8988T (cell line): ENCODE measurements at places on chromosomes 11 and 22.

- DNase-seq, result no peak
Measured at GRCh38 chr22:48491451-48491941, 1336.2 kb downstream of the BRD1 start.

DNA sequence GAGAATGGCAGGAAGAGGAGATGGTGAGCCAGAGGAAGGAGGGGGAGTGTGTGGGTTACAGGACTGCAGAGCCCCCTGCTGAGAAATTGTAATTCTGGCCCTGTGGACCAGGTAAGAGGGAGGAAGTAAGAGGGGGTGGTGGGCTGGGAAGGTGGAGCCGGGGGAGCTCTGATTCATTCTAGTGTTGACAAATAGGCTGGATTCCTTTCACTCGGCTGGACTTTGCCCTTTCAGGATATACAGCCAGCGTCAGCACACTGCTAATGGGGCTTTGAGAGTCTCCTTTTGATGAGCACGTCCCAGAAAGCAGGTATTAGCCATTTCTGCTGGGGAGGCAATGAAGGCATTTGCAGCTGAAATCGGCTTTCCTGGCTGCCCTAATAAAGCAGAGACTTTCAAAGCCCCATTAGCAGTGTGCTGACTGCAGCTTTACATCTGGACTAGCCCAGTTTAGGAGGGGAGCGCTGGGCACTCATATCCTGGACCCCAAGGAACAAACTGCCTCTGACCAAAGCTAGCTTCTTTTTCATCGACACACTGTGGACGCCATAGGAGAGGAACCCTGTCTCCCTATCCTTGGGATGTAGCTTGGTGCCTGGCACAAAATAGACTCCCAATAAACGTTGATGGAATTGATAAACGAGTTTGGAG lies 44.8 kb upstream of the CADM1 start:
- no peak for DNase-seq

DNA sequence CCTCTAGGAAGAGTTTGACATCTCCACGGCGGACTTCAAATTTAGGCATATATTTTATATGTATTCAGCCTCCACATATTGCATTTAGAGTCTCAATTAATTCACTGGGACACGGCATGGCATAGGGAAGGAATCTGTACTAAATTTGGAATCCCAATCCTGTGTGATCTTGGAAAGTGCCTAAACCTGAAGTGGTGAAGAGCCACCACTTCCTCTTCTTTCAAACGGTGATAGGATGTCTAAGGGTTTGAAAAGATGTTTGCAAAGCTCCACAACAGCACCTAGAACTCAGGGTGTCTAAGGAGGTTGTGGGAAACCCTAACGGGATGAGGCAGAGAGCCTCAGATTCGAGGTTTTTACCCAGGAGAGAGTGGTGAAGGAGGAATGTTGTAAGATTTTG lies 1.0 kb upstream of the L3MBTL2 start:
- no peak for DNase-seq

- no peak for DNase-seq
Measured at GRCh38 chr11:107770551-107770951, 58.7 kb upstream of the SLN start.

- DNase-seq, result no peak
Measured at GRCh38 chr11:78318321-78319114, 99.1 kb downstream of the GAB2 start.

GRCh38 chr11:125091877-125092664 lies 19.4 kb downstream of the TMEM218 start:
- DNase-seq, result no peak

DNA sequence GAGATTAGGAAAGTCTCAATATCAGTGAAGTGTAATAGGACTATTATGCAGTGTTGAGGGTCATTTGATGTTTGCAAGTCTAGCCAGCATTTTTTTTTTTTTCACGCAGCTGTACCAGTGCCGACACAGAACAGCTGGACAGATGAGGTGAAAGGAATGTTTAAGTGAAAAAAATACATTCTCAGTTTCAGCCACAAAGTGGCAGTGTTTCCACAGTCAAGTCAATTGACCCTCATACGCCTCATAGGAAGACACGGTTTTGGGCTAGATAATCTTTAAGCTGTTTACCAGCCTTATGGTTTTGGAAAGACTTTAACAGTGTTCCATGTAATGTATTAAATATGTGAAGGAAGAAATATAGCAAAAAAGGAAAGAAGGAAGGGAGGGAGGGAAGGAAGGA lies 349.9 kb upstream of the ANO3 start:
- no peak for DNase-seq

- no peak for DNase-seq
Measured at GRCh38 chr22:26320447-26320846, 108.6 kb upstream of the ASPHD2 start.

DNA sequence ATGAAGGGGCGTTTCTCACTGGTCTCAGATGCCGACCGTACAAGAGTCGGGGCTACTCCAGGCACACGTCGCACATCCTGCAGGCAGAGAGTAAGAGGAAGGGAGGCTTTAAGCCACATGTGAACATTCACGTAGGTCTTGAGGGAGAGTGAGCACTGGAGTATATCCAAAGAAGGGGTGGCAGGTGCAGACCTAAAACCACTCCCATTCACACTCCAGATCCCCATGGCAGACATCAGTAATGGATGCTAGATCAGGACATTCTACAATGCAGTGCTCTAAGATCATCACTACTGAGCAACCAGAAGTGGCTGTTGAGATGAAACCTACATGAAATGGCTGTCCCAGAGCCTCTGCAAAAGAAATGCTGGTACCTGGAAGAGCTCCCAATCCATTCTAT lies 39.0 kb downstream of the WT1 start:
- no peak for DNase-seq
